Stimulated activated effector memory CD8-positive, alpha-beta T cell treated with anti-CD3 and anti-CD28 coated beads, Interleukin-12 subunit alpha, Interleukin-12 subunit beta, amount 100 ng/mL, for 72 hours (primary cell): ENCODE measurements at places on chromosomes 12 and 14.
A peak's percentile ranks its signal among the peaks of the same experiment; 100 is the strongest.

DNA sequence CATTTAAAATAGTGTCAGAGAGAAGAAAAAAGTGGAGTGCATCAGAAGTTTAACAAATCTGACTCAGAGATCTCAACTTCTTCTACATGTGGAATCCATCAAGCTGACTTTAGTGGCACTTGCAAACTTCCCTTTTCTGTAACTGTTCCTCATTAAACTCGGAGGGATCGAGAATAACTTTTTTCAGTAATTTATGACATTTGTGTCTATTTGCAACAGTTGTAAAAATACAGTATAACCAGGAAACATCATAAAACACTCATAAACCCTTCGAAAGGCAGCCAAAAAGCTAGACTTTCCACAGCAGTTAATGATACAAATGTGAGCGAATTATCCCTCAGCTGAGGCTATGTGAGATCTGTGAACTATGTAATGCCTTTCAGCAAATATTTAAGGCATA is 1936.8 kb upstream of the SEL1L start:
- no peak for DNase-seq

DNA sequence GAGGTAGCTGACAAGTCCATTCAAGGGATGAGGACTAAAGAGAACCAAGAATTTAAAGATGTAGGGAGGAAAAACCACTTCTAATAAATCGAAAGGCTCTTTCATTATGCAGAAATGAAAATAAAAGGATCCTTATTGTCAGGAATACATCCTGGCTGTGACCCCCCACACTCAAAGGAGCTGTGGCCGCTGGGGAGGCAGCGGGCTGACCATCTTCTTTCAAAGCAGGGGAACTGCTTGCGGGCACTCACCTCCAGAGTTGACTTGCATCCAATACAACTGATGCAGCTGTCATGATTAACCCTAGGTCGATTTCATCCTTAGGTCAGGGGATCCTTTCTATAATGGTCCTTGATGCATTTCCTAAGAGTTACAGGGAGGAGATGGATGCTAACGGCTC is 35.3 kb downstream of the TRAFD1 start:
- no peak for DNase-seq

- no peak for DNase-seq
These were observed 180.9 kb downstream of the RPS29 start for GRCh38 chr14:49405291-49405690.

- no peak for DNase-seq
These were observed 2.6 kb upstream of the KRT79 start for GRCh38 chr12:52836491-52837412.

DNA sequence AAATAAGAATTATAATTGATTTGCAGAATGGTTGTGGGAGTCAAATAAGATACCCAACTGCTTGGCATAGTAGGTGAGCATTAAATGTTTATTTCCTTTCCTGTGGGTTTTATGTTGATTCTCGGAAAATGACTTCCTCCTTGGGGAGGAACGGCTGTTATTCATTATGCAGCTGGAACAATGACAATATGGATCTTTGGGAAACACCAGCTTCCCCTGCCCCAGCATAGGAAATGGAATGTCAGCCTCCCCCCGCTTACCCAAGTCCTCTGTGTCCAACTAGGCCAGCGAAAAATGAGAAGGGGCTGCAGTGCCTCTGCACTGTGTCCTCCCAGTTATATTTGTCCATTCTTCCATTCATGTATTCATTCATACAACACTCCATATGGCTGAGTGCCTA is 11.7 kb upstream of the CCDC177 start:
- no peak for DNase-seq

DNA sequence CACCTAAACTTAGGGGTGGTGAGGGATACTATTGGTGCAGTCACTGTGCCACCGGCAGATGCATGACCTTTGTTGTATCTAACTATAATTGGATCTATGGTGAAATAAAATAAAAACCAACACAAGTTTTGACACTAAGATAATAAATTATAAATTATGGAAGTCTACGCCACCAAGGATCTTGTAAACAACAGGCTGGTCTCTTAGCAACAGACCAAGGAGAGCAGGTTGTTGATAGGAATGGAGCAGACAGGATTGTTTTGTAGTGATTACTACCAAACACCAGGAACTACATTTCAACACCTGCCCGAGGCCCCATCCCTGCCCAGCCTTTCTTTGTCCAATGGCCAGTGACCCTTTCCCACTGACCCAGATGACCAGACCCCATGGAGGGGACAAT is 1178.0 kb downstream of the VRK1 start:
- no peak for DNase-seq

DNA sequence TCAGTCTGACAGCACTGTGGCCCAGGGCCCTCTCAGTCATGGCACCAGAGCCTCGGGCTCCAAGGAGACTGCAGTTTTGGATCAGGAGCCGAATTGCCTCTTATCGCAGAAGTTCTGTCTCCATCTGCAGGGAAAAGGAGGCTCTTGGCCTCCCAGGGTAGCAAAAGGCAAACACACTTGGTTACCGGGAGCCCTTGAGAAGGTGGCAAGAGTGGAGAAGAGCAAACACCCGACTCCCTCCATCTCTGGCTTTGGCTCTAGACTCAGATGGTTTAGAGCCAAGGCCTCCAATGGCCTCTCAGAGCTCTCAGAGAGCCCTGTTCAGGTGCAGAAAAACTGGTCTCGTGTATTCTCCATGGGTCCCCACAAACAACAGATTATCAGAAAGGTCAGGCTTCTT is 44.6 kb downstream of the NINJ2 start:
- no peak for DNase-seq

- no peak for DNase-seq
These were observed 68.2 kb upstream of the WSCD2 start for GRCh38 chr12:108060903-108061302.

DNA sequence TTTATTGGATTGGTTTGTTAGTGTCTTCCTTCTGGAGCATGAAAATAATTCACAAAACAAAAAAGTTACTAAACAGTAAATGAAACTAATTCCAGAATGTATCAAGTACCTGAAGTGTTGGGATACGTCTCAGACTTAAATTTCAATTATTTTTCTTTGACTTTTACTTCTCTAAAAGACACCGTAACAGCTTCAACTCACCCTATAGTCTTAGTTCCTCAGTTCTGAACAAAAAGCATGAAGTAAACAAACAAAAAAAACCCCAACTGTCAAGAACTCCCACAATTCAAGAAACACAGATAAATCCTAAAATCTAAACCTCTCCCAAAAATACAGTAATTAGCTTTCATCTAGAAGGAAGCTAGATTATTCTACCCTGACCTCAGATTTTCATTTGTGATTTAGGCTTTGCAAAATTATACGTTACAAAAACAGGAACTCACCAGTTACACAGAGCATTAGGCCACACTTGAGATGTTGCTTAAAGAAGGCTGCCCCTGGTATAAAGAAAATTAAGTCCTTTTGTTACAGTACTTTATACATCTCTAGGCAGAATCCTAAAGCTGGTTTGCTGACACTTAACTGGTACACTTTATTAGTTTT is 10.2 kb downstream of the HEATR5A start:
- no peak for DNase-seq

GRCh38 chr14:61524211-61524806 is 171.0 kb upstream of the HIF1A start:
- no peak for DNase-seq

DNA sequence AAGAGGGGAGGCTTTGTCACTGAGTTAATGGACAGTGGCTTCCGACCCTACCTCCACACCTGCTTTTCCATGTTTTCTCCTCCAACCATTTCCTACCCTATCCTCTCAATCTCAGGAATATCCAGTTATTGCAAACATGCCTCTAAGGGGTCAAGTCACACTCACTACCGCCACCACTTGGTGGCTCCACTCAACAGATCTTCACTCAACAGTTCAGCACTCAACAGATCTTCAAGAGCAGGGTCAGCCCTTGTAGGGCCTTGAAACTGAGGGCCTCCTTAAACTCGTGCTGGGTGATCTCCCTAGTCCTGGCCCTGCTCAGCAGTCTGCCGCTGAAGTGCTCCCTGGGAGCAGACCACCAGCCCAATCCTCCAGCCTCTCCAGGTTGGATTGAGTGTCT is 14.2 kb downstream of the ZNF641 start:
- DNase-seq: no peak

DNA sequence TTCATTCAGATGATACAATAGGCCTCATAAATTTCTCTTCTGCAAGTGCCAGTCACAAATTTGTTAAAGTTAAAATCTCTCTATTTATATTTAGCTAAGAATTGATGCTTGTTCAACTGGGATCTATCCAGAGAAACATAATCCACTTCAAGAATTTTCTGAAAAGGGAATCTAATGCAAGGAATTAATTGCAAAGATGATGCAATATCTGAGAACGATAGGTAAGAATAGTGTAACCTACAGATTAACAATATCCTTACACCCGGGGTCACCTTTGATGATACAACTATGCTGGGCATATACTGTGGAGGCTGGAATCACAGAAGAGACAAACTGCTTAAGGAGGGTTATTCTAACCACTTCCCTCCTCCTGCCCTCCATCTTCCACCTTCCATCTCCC is 295.1 kb downstream of the FOXG1 start:
- DNase-seq: no peak

GRCh38 chr12:11836282-11837151 is 187.0 kb downstream of the ETV6 start:
- DNase-seq: no peak

GRCh38 chr12:109393437-109394345 is 46.0 kb downstream of the MYO1H start:
- DNase-seq: peak; percentile 11

DNA sequence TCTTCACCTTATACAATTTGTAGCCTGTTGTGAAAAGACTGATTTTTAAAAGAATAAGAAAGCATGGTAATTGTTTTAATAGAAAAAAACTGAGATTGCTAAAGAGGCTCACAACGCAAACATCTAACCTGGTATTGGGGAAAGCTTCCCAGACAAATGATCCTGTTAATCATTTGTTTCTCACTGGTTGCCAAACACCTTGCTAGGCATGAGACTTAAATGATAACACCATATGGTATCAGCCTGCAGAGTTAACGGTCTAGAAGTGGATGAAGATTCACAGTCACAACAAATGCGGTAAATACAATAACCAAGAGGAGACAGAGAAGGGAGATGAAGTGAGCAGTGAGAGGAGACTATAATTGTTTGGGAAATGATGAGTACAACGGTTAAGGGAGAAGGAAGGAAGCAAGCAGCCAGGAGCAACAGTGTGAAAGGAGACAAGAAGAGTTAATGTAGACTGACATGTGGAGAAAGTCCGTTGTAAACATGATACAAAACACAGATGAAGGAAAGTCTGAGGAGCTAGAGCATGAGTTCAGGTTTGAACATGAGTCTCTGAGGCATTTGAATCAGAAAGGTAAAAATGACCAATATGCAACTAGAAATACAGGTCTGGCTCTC is 19.8 kb downstream of the GXYLT1 start:
- DNase-seq: no peak

- DNase-seq: no peak
These were observed at the start of gene ASCL1 for GRCh38 chr12:102957339-102958050. Gene ASCL1 (plus strand): TSS chr12:102957674. CDS start chr12:102958245, 571 bp downstream.

GRCh38 chr12:93980711-93981110 is 167.7 kb upstream of the PLXNC1 start:
- no peak for DNase-seq

DNA sequence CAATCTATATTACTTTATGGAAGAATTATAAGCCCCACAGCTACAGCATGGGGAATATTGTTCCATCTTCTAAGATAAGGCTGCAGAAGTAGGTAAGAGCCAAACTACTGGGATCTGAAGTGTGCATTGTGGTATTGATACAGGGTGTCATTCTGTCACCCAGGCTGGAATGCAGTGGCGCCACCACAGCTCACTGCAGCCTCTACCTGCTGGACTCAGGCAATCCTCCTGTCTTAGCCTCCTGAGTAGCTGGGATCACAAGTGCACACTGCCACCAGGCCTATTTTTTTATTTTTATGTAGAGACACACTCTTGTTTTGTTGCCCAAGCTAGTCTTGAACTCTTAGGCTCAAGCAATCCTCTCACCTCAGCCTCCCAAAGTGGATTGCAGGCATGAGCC is 21.3 kb upstream of the DIP2B start:
- DNase-seq: no peak

- DNase-seq: no peak
These were observed 12.3 kb downstream of the IL31 start for GRCh38 chr12:122161682-122162081.

- DNase-seq: no peak
These were observed 61.2 kb upstream of the GRIP1 start for GRCh38 chr12:66739940-66740651.

- no peak for DNase-seq
These were observed 3.5 kb upstream of the ASPG start for GRCh38 chr14:104081951-104082464.

DNA sequence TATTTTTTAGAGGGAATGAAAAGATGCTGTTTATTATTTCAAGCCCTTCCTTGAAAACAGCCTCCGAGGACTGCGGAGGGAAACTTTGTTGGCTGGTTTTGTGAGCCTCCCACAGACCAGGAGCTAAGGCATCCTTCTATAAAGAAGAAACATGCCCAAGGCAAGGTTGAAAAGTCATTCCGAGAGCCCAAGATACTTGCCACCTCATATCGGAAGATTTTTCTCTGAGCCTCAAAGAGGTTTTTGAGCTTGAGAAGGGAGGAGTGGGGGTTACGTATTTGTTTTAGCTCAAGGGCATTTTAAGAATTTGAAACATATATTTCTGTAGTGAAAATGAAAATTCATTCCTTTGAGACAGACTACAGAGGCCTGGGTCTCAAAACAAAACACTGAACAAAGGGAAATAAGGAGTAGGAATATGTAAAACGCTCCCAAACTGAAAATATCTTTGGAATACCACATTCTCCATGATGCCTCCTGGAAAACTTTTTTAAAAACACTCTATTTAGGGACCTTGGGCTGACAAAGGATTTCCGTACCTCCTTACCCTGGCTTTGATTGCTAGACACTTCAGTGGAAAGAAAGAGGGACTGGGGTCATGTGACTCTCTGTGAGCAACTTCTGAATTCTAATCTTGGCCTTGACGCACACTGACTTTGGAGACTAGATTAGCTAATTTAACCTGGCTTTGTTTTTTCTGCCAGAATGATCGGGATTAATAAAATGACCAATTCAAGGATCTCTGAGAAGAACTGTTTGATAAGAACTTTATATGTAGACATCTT is 180.9 kb downstream of the SRGAP1 start:
- DNase-seq: no peak

DNA sequence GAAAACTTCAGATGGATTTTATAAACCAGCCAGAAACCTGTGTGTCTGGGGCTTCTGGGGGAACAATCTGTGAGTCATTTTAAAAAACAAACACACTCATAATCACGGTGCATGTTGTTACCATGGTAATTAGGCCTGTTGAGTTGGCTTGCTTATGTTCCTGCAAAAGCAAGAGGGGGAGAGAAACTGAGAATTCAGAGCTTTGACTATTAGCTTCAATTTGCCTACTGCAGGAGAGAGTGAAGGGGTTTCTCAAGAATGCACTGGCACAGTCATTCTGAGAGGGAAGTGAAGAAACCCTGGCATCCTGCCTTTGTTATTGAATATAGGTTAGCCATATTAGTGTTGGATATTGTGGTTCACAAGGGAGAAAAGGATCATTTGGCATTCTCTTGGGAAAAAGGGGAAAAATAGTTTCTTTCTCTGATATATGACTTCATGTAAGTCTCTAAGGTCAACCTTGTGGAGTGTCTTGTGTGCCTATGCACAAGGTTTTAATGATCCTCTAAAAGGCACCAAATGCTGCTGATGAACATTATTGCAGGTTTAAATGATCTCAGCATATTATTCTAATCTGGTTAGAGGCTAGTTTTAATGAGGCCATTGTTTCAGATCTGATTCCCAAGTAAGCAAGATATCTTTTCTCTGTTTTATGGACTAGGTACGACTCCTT is 12.9 kb downstream of the GNG2 start:
- no peak for DNase-seq

- no peak for DNase-seq
These were observed 12.4 kb downstream of the LUM start for GRCh38 chr12:91098941-91099340.
